ENCODE measurements at places on chromosomes 5 and 9.

DNA sequence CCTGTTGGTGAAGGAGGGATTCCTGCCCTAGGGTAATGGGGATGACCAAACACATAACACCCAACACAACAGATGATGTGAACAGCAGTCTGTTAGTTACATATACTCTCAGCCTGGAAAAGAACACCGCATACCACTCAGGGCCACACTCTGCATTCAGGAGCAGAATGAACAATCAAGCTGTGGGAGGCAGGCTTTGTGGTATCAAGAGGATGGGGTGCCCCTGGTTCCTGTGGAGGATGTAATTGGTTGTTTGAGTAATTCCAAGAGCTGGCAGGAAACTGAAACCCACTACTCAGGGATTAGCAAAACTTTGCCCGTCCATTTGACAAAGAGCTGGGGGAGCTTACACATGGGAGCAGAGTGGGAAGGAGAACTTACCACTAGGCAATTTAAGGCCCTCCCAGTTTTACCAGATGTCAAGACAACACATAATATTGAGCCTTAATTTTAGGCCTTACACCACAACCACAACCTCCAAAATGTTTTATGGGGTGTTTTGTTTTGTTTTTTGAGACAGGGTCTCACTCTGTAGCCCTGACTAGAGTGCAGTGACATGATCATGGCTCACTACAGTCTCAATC, 15.6 kb upstream of the PRKAA1 start:
- no peak for DNase-seq

- no peak for DNase-seq
These were observed 1231.3 kb upstream of the CDH18 start for GRCh38 chr5:21219251-21219650.

DNA sequence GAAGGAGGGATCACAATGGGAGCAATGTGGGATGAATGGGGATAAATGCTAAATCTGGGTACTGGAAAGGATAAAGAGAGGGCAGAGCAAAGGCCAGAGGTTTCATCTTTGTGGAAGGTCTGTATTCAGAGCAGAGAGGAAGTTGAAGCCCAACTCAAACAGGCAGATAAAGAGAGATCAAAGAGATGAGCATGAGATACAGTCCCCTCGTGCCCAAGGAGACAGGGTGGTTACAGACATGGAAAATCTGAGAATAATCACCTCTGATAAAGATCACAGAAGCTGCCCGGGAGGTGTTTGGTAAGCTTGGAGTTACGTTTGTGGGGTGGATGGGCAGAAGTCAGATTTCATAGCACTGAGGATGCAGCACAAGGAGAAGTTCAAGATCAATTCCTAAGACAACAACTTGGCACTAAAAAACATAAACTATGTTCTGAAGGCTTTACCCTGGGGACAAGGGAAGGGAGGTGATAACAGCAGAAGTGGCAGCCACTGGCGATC, 459 bp upstream of the ERAP2 start:
- DNase-seq = no peak

DNA sequence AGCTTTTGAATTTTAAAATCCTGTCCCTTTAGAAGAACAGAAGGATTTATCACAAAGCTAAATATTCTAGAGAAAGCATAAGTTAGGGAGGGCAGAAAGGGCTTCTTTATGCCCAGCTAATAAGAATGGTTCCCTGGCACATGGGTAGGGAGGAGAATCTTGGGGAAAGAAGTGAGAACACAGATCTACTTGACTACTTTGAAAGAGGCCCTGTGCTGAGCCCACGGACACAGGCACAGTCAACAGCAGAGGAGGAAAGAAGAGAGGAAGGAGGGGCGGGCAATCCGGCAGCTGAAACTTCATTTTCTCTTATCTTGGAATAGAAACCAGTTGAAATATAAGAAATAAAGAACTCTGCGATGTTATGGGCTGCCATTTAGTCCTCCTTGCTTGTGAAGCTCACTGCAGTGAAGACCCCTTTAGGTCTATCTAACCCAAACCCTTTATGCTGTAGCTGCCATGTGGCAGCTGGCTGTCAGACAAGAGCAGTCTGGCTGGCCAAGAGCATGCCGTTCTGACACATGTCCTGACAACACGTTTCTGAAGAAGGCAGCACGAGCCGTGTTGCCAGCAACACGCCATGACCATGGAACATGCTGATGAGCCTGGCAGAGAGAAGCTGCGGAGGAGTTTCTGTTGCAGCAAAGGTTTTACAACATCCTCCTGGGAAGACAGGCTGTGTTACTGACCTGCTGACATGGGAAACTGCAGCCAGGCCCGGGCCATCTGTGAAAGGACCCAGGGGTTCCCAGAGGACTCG, 34.2 kb downstream of the ABLIM3 start:
- DNase-seq = no peak

DNA sequence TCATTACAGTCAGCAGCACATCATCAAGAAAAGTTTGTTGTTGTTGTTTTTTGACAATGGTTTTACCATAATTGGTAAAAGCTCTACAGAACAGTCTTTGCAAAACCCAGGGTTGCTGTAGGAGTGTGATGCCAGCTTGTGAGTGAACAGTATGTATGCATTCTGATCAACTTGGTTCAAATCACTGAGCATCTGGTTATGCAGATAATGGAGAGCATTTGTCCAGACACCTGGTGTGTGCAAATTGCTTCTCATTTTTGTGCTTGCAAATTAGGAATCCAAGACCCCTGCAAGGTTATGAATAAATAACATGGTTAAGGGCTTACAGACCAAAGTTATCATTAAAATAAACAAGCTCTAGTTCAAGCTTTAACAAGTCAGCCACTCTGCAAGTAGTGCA, 448.7 kb upstream of the ACTBL2 start:
- DNase-seq = no peak

DNA sequence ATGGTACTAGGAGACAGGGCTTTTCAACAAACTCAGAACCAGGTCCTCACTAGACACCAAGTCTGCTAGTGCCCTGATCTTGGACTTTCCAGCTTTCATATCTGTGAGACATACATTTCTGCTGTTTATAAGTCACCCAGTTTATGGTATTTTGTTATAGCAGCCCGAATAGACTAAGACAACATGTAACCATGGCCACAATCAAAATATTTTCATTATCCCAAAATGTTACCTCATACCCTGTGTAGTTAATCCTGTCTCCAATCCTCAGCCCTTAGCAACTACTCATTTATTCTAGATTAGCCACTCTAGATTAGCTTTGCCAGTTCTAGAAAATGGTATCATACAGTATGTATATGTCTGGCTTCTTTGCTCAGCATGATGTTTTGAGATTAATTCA, 6.3 kb upstream of the ATG10 start:
- DNase-seq = no peak

DNA sequence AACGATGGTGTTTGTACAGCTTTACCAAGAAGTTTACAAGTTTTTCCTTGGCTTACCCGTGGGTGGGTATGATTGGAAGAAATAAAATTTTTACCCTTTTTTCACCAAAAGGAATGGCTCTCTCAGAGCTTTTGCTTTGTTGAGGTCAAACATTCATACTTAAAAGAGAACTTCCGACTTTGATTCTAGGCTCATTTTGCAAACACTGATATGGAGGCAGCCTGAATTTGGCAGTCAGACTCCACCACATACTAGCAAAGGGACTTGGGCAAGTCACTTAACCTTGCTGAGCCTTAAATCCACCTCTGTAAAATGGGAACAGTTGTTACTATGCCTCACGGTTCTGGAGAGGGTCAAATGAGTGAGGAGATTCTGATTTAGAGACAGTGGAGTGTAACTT, 153.5 kb downstream of the PRKACG start:
- no peak for DNase-seq

- DNase-seq = no peak
These were observed 35.3 kb upstream of the IQGAP2 start for GRCh38 chr5:76367623-76368371.

DNA sequence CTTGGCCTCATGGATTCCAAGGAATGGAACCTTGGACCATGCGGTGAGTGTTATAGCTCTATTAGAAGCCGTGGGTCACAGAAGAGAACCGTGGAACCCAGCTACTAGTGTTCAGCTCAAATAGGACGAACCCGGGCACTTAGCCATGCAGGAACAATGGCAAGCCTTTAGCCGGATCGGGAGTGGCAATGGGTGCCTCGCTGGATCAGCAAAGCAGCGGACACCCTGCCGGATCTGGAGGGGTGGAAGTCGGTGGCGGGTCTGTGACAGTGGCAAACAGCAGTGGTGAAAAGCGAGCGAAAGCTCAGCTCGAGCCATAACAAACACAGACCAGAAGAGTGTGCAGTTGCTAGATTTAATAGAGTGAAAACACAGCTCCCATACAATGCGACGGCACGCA, 2.4 kb upstream of the CDO1 start:
- DNase-seq = no peak

All from ecto neural progenitor cell (in vitro differentiated cells).